Common myeloid progenitor, CD34-positive (primary cell): ENCODE measurements at places on chromosomes 11 and 22.
A peak's percentile ranks its signal among the peaks of the same experiment; 100 is the strongest.

DNA sequence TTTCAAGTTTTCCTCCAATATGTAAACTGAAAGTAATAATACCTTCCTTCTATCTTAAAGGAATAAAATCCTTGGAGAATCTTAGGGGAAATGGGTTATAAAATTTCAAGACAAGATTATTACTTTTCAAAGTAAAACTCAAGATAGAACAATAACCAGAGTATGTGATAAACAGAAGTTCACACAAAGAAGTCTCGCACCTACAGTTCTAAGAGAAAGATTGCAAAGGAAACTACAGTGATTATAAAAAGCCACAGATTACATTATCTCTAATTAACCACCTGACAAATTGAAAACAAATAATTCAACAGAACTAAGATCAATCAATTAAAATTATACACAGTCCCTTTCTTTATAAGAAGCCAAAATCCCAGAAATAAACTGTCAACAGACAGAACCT lies 34.0 kb downstream of the AMBRA1 start:
- no peak for DNase-seq

GRCh38 chr11:41392596-41392995 lies 66.9 kb downstream of the LRRC4C start:
- no peak for DNase-seq

DNA sequence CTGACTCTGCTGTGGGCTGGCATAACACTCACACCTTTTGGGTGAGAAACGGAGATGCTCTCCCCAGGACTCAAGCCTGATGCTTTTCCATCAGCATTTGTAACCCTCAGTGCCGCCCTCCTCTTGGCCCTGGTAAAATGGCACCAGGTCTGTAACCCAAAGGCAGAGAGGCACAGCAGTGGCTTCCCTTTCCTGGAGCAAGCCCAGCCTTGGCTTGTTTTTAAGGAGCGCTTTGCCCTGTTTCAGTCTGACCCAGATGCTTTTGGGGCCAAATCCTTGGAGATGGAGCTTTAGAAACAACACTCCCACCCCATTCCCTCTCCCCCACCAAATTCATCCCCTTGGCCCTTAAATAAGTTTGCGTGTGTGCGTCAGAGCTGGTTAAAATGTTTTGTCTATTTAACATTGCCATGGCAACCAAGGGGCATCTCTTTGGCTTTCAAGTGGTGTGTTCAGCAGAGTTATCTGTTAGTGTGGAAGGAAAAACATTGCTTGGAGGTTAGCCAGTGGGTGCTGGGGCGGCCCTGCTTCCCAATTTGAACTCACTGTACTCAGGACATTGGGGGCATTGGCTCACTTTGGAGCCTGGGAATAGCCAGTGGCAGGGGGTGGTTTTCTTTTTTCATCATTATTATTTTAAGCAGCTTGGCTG lies 134.1 kb downstream of the NAV2 start:
- no peak for DNase-seq

DNA sequence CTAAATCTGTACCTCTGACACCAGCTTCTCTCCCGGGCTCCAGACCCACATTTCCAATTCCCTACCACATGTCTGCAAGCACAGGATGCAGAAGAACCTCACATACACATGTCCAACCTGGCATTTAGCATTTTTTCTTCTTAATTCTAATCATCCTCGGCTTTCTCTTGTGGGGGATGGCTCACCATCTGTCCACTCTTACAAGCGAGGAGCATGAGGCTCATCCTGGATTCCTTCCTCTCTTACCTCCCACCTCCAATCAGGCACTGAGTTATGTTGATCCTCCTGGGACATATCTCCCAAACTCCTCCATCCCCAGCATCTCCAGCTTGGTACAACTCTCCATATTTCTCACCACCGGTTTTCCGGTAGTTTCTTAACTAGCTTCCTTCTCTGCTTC lies 149.8 kb upstream of the LARGE1 start:
- no peak for DNase-seq

- no peak for DNase-seq
These were observed 700 bp downstream of the TTC17 start for GRCh38 chr11:43359422-43359818.

GRCh38 chr11:125063429-125064043 lies 431 bp downstream of the SLC37A2 start:
- peak; percentile 29 for DNase-seq

DNA sequence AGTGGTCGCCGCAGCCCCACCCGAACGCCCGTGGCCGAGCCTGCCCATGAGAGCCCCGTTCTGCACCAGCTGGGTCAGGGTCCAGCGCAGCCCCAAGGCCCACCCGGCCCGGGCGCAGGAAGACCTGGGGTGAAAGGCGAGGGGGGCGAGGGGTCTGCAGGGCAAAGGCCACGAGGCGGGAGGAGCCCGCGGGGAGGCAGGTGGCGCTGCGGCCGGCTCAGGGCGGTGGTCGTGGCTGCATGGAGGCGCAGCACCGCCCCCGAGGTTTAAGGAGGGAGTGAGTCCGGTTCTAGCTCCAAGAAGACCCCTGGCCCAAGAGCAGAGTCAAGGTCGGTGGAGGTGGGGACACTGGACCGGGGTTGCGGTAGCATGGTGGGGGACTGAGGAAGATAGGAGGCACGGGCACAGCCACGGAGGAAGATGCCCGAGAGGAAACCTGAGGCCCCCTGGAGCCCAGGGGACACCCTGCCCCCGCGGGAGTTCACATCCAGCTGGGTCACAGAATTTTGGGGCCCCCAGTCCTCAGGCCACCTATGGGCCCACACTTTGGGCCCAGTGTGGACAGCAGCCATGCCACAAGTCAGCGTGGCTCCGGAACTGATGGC lies 514 bp upstream of the HDAC10 start:
- DNase-seq = no peak

GRCh38 chr11:125211191-125211947 lies 46.8 kb downstream of the PKNOX2 start:
- DNase-seq = no peak

GRCh38 chr11:61922539-61922938 lies 5.2 kb upstream of the RAB3IL1 start:
- peak; percentile 65 for DNase-seq

DNA sequence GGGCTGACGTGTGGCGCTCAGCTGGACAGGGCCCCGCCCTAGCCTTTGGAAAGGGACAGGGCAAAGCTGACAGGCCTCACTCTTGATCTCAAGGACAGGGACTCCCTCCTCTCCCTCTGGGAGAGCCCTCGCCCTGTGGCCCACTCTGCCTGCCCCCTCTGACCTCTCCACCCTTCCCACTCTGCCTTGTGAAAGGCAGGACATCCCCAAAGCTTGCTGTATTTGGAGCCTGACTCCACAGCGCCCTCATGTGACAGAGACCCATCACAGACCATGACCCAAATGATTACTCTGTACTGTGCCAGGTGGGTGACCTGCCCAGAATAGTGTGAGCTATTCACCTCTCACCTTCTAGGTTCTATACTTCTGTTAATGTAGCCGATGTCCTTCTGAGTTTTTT lies 18.8 kb downstream of the P2RY2 start:
- peak; percentile 70 for DNase-seq

DNA sequence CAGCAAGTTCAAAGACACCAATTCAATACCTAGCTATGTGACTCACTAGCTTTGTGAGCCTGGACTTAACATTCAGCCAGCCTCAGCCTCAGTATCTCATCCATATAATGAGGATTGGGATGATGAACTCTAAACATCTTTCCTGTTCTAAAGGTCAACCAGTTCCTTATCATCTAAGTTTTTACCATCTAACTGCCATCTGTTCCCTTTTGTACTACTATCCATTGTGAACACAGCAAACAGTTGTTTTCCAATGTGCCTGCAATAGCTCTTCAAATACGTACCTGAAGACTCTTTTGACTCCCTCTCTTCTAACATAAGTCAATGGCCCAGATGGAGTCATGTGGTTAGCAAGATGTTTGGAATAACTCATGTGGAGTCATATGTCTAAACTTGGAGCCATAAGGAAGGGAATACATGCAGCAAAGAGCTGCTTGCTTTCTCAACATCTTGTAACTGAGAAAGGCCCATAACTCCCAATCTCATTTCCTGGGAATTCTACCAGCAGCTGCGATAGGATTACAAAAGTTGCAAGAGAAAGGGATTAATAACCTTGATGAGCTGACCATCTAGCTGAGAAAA lies 19.4 kb downstream of the SYTL2 start:
- no peak for DNase-seq

DNA sequence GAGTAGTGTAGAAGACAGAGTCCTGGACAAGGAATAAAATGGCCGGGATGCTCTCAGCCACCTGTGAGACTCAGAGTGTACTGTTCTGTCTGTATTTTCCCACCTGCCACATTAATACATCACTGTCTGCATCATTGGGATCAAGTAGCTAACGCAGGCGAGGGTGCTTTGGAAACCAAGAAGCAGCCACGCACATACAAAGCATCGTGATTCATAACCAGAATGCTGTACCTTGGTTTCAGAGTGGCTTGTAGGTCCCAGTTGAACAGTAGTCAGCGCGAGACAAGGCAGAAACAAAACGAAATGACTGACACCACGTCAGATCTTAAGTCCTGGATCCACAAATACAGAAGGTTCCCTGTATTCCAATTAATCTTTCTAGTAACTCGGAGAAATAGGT lies 198.3 kb downstream of the GRIK4 start:
- DNase-seq = no peak

DNA sequence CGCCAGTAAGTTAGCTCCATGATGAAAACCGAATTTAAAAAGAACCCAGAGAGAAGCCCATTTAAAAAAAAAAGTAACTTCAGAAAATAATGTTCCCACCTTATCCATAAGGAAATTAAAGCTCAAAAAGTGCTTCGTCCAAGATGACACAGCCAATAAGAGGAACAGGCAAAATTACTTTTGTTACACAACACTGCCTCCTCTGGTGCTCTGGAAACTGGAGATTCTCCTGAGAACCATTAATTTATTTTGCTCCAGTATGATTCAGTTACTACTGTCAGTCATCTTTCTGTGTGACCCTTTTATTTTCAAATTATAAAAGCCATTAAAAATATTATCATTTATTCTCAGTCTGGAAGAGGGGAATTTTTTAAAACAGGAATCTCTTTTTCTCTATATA lies 2.0 kb downstream of the IFT27 start:
- DNase-seq = peak; percentile 59

- peak; percentile 33 for DNase-seq
These were observed 63.8 kb downstream of the RBX1 start for GRCh38 chr22:41015003-41015402.

DNA sequence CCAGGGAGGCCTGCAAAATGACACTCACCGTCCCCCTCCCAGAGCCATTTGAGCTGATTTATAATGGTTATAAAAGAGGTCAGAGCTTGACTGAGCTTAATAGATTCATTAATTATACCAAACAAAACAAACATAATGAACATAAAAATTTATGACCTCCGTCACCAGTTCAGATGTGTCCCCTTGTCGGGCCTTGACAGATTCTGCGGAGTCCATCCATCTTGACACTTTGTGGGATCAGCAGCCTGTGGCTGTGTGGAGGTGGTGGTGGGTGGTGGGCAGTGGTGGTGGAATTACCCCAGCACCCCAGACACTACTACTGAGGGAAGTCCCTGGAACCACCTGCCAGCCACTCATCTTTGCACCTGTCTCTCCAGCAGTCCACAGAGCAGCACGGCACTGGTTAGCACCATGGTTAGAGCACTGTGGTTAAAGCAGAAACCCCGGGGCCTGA lies 83.5 kb downstream of the DSCAML1 start:
- no peak for DNase-seq

DNA sequence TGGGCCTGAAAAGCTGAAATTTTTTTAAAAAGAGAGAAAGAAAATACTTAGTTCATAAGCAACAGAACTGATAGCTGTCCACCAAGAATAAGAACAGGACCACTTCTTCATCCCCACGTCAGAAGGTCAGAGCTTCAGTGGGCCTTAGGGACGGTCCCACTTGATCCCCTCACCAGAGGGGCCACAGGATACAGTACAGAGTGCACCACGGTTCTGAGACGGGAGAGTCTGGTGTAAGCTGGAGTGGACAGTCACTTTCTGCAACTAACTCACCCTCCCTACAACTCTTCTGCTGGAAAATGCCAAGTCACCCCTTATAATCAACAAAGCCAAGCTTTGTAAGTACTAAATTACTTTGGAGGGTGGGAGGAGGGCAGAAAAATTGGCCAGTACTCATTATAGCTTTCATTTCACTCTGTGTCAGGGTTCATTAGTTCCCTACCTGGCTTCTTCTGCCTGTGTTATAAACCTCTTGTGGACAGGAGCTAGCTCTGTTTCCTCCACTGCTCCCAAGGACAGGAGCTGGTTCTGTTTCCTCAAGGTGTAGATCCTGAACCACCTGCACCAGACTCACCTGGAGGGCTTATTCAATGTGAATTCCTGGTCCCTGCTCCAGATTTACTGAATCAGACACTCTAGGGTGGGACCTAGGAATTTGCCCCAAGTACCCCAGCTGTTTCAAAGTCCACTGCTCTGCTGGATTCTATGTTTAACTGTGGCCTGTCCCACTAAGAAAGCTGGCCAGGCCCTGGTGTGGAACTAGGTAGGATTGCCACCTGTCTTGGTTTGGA lies 39.6 kb downstream of the SCGB1A1 start:
- no peak for DNase-seq

GRCh38 chr11:79274636-79275331 lies 166.0 kb downstream of the TENM4 start:
- DNase-seq = no peak

- no peak for DNase-seq
These were observed 35.9 kb downstream of the CTSC start for GRCh38 chr11:88301488-88302140.

- DNase-seq = no peak
These were observed 672.7 kb downstream of the TBC1D22A start for GRCh38 chr22:47435204-47435487.

- DNase-seq = no peak
These were observed 9.3 kb upstream of the ADAMTS15 start for GRCh38 chr11:130439160-130439519.

DNA sequence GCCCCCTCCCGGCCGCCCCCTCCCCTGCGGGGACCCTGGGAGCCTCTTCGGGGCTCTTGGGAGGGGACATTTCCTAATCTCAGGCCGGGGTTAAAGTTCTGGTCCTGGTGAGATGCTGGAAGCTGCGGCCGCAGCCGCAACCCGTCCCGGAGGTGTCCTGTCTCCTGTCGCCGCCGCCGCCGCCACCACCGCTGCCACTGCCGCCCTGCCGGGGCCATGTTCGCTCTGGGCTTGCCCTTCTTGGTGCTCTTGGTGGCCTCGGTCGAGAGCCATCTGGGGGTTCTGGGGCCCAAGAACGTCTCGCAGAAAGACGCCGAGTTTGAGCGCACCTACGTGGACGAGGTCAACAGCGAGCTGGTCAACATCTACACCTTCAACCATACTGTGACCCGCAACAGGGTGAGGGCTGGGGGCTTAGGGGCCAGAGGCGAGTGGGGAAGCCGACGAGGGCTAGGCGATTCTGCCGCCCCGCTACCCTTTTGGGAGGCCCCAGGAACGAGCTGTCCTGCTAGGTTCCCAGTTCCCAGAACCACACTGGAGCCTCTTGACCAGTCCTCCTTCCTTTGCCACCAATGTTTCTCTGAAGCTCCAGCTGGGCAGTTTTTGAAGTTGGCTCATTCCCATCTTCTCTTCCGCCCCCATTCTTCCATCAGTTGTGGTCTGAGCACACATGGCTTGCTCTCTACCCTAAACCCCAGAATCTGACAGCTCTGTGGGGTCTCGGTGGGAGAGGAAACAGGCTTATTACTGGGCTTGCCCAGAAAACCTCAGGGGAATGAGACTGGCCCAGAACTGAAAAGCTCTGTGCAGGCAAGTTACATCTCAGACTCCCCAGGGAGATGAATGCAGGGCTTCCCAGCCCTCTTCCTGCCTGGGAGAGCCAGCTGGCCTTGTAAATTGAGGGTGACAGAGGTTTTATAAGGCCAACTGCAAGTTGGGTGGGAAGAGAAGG lies 781 bp downstream of the SIDT2 start:
- peak; percentile 58 for DNase-seq

- DNase-seq = no peak
These were observed 26.0 kb downstream of the PARVA start for GRCh38 chr11:12403122-12403996.
